Left ventricle myocardium superior (tissue), 1 donor: ENCODE measurements at places on chromosomes 1 and 21.
A peak's percentile ranks its signal among the peaks of the same experiment; 100 is the strongest.

GRCh38 chr1:191343816-191344215 lies 814.4 kb upstream of the RGS18 start:
- no peak for DNase-seq

- DNase-seq: no peak
Observed at GRCh38 chr1:173864179-173864867, 3.5 kb downstream of the GAS5 start.

DNA sequence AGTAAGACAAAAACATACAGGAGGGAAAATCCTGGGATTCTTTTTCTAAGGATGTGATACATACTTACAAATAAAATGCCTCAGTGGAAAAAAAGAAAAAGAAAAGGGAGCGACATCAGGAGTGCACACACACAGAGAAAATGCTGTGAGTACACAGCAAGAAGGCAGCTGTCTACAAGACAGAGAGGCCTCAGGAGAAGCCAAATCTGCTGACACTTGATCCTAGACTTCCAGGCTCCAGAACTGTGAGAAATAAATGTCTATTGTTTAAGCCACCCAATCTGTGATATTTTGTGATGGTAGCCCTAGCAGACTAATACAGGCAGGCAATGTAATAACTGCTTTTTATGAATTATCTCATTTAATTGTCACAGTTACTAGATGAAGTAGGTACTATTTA lies 17.0 kb upstream of the TRIM45 start:
- DNase-seq: no peak

GRCh38 chr1:22362626-22363402 lies 88.8 kb upstream of the ZBTB40 start:
- DNase-seq: no peak

DNA sequence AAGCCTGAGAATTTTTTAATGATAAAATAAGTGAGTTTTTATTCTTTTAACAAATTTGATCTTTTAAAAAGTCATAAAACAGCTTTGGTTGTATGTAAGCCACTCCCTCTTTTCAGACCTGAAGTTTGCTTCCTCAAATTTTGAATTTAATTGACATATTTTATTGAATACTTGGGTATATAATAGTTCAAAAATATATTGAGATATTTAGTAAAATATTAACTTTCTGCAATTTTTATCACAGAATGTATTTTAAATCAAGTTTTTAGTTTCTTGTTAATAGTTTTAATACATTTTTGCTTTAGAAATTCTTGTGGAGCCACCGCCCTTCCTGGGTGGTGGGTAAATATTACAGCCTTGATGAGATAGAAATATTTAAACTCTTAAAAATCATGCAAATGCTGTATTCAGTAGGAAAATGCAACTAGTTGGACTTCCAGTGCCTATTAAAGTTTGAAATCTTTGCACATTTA lies 867 bp downstream of the PTPRC start:
- DNase-seq: no peak

DNA sequence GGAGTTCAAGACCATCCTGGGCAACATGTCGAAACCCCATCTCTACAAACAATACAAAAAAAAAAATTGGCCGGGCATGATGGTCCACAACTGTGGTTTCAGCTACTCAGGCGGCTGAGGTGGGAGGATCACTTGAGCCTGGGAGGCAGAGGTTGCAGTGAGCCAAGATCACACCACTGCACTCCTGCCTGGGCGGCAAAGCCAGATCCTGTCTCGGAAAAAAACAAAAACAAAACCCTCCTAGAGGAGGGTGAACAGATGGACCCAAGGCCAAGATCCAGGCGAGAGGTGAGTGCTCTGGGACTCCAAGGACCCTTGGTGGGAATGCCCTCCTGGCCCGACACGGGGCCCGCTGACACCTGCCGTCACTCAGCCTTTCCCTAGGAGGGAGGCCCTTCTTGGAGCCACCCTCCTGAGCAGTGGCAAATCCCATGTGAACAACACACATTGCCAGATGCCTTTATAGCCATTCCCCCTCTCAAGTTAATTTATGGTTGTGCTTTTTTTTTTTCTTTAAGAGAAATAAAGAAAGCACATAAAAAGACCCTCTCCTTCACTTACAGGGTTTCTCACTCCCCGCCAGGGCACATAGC lies 380 bp downstream of the TFF2 start:
- no peak for DNase-seq

DNA sequence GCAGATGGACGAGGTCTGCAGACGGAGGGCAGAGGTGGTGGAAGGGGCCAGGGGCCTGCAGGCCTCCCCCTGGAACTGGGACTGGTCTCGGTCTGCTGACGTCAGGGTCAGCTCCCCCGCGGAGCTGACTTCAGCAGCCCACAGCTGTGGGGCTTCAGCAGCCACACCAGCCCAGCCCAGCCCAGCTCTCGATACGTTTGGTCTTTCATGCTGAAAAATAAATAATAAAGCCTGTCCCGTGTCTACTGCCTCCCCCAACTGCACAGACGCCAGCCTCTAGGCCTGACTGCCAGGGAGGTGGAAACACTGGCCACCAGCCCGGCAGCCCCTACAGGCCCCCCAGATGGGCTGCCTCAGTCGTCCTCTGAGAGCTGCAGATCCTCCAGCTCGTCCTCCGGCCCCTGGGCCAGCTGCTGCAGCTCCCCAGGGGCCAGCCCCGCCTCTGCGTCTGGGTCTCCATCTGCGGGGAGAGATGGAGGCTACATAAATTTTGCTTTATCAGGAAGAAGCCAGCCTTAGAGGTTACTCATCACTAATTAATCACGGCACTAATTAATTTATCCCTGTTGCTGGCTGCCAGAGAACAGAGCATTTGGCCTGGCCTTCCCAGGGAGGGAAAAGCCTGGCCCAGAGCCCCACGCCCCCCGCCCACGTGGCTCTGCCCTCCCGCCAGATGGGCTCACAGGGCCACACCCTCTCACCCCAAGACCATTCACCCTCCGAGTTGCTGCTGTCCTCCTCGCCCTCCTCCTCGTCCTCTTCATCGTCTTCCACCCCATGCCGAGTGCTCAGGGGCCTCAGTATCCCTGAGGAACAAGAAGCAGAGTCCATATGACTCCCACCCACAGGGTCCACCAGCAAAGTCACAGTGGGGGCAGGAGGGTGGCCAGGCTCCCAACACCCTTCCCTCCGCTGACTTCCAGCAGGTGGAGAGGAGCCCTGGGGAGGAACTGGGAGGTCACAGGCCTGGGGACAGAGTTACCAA lies 14.4 kb downstream of the NOC2L start:
- peak; percentile 73 for DNase-seq

DNA sequence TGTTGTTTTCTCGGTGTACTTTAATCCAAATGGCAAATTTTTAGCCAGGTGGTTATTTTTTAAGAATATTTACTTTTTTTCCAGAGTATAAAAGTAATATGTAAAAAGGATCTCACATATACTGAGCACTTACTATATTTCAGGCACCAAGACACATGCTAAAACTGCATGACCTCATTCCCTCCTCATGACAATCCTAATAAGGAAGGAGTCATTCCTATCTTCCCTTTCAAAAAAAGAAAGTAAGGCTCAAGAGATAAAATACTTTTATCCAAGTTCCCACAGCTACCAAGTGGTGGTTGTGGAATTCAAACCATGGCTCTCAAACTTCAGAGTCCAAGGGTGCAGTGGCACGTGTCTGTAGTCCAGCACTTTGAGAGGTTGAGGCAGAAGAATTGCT lies 19.4 kb downstream of the ATP2B4 start:
- DNase-seq: no peak

DNA sequence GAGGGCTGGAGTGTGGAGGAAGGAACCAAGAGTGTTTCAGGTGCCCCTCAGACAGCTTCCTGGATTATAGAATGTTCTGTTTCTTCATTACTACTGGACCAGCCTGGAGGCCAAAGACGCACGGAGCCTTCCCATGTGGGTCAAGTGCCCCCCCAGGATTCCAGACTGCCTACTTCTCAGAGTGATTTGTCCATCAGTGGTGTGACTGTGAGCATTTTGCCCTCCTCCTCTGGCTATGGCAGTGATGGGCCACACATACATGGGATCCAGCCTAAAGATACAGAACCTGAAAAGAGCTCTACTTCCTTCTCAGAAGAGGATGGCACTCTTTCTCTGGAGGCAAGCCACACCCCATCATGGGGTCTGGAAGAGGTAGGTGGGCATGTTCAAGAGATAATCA lies 64.9 kb downstream of the MACF1 start:
- DNase-seq: no peak

- no peak for DNase-seq
Observed at GRCh38 chr1:63612971-63613370, 19.8 kb downstream of the PGM1 start.

GRCh38 chr21:29953072-29953471 lies 13.3 kb upstream of the GRIK1 start:
- DNase-seq: no peak

DNA sequence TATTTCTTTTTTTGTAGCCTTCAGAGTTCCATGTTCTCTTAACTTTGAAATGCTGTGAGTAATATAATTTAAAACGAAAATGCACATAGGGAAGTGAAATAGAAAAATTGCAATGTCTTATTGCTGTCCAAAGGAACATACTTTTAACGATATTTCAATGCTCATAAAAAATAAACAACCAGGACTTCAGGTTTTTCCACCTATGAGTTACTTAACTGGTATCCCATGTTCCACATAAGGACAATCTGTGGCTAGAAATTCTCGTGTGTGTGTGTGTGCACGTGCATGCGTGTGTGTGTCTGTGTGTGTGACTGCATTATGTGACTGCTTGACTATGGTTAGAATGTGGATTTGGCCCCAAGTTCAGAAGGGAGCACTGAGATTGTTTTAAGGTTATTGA lies 200.8 kb upstream of the ADGRL4 start:
- no peak for DNase-seq

DNA sequence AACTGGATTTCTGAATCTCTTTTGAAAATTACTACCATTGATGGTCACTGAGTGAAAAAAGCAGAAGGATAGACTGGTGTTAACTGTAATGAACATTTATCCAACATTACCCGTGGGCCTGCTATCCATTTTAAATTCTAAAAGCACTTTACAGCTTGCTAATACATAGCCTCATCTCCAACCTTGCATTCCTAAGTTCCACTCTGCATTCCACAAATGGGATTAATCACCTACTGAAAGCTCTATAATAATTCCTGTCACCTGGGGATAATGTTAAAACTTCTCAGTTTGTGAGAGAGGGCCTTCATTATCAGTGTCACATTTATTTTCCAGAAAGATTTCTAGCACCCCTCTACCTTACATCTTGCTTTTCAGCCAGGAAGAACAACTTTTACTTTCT lies 38.2 kb downstream of the PTPRC start:
- no peak for DNase-seq

DNA sequence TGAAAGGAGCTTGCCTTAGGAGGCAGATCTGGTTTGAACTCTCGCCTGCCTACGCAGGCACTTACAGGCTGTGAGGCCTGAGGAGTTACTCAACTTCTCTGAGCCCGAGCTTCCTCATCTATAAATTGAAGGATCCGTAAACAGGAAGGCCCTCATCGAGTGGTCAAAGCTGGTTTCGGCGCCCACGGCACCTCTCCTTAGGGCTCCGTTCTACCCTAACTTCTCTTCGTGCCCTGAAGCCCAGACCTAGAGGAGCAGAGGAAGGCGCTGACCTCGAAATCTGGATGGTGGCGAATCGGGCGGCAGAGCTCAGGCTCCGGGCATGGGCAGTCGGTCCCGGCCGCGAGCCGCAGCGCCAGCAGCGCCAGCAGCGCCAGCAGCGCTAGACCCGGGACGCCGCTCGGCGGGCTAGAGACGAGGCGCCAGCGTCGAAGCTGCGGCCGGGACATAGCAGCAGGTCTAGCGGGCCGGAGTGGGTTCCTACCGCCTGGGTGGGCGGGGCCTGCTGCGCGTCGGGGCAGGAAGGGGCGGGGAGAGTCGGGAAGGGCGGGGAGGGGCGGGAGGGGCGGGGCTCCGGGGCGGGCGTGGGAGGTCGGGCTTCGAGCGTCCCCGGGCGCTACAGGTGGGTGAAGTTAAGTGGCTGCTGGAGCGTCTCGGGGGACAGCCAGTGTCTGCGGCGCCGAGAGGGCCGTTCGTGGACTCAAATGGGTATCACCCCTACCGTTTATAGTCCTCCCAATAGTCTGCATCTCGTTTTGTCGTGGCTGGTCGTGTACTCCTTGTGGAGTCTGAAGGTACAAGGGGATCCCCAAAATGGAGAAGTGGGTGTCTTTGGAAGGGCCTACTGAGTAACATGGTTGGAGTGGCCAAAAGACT lies at the start of gene CTBS:
Gene CTBS (minus strand): TSS at position 474 of the 876 bp plus-strand sequence. CDS start 25 bp downstream, at position 449.
- peak; percentile 94 for DNase-seq

- DNase-seq: no peak
Observed at GRCh38 chr21:43916691-43917514, 51.9 kb downstream of the AGPAT3 start.

- DNase-seq: peak; percentile 53
Observed at GRCh38 chr1:6743189-6744101, 41.8 kb upstream of the CAMTA1 start.

DNA sequence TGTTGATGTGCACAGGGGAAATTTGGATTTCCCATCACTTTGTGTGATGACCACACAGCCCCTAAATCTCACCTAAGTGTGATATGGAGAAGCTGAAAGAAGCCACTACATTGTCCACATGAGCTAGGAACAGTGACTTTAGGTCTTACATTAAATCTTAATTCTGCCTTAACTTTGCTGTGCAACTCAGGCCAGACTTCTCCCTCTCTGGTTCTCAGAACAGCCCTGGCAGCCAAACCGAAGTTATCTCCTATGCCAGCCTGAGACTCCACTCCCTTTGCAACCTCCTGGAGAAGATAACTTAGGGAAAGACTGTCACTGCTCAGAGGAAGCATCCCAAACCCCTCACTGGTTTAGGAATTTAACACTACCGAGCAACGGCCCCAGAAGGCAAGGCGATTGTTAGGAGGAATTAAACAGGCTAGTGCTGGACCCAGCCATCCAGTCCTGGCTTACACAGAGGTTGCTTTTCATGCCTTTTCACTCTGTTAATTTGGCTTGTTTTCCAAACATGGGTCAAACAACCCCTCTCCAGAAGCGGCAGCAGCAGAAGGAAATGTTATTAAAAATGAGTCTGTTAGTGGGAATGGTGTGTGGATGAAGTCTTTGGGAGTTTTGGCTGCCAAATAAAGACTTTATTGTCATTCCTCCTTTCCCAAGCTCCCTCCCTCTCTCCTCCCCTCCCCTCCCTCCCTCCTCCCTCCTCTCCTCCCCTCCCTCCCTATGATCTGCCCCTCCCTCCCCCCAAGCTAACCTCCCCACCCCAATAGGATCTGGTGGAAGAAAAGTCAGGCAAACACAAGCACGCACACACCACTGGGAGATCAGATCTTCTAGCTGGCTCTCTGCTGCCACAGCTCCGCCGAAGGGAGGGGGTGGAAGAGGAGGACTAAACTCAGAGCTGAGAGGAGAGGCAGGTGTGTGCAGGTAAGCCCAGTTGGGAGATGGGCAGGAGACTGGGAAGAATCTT lies at the start of gene PRELP:
Gene PRELP (plus strand): TSS at position 795 of the 970 bp plus-strand sequence. CDS start 7,379 bp downstream, outside the sequence.
- peak; percentile 52 for DNase-seq

GRCh38 chr1:208007938-208008342 lies 97.0 kb upstream of the CD34 start:
- DNase-seq: no peak

- DNase-seq: no peak
Observed at GRCh38 chr1:212819726-212820125, 27.7 kb downstream of the SPATA45 start.
